ENCODE measurements at places on chromosomes 1 and 21. TPM values are rescaled to one million over a fixed set of nuclear protein-coding genes. Genes with fewer than 3 reads are reported as not detected.

DNA sequence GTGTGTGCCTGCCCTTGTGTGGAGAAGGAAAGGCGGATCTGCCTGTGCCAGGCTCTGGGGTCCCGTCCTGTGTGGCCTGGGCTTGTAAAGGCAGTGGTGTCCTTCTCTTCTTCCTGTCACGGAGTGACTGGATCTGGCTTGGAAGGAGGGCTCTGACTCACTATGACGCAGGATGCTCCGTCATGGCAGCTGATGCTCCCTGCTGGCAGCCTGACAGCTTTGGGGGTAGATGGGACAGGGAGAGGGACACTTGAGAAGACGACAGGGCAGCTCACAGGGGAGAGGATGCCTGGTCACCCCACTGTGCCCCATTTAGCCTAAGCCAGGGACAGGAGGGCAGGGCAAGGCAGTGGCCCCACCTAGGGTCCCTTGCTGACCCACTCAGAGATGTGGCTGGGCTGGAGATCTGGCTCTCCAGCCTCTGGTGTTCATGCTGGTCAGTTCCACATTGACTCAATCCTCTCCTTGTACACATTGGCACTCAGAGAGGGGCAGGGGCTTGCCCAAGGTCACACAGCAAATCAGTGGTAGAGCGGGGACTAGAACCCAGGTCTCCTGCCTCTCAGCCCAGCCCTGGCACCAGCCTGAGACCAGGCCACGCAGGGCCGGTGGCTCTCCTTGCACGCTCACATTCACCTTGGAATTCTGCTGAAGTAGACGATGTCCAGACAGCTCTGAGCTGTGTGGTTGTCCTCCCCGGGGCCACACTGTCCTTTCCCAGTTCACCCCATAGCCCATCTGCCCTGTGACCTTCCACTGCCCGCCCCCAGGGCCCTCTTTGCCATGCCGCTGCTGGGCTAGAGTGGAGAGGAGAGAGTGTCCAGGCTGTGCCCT, 2.8 kb upstream of the FAM131C start:
- peak; percentile 44 for DNase-seq
- peaks cover 13% of the 10 kb centered on the region for H3K4me1 ChIP-seq
- H3K36me3 ChIP-seq, result no peaks in the 10 kb centered on the region
- H3K4me3 ChIP-seq, result no peak overlapping the region
- peak overlapping the region; percentile 38 for H3K27ac ChIP-seq

- H3K36me3 ChIP-seq, result no peaks in the 10 kb centered on the region
- peak; percentile 62 for DNase-seq
- peaks cover 7% of the 10 kb centered on the region for H3K4me1 ChIP-seq
- peak overlapping the region; percentile 30 for H3K27ac ChIP-seq
- H3K27me3 ChIP-seq, result no peaks in the 10 kb centered on the region
- no peak overlapping the region for H3K4me3 ChIP-seq
Observed at GRCh38 chr1:187685333-187685732, 856.6 kb downstream of the PLA2G4A start.

GRCh38 chr1:39261712-39262221, 57.3 kb downstream of the MACF1 start:
- no peak overlapping the region for H3K4me3 ChIP-seq
- H3K36me3 ChIP-seq, result peaks cover 4% of the 10 kb centered on the region
- no peak overlapping the region for H3K27ac ChIP-seq
- H3K27me3 ChIP-seq, result no peaks in the 10 kb centered on the region
- no peaks in the 10 kb centered on the region for H3K4me1 ChIP-seq

GRCh38 chr21:41767606-41768436, 969 bp upstream of the RIPK4 start:
- peaks cover 83% of the 10 kb centered on the region for H3K27me3 ChIP-seq
- no peaks in the 10 kb centered on the region for H3K4me1 ChIP-seq
- no peak overlapping the region for H3K27ac ChIP-seq

DNA sequence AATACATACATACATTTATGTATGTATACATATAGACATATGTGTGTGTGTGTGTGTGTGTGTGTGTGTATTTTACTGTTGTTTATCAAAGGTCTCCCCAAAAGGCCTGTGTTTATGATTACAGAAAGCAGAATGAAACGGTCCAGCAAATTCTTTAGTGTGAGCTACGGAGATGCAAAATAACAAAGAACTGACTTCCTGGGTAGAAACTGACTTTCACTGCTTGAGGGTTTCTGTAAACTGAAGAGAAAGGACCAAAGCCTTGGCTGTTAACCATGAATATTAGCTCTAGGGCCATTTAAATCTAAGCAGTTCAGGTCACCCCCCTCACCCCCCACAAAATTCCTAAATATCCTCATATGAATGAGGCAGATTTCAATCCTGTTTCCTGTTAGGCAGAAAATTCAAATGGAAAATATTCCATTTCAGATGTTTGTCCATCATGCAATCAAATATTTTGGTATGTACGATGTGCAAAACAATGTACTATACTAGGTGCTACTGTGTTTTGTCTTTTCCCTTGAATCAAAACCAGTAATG, 213.2 kb downstream of the TGFB2 start:
- peak overlapping the region; percentile 65 for H3K27ac ChIP-seq
- peaks cover 13% of the 10 kb centered on the region for H3K4me1 ChIP-seq
- H3K27me3 ChIP-seq, result no peaks in the 10 kb centered on the region
- peak; percentile 62 for DNase-seq
- H3K36me3 ChIP-seq, result no peaks in the 10 kb centered on the region

DNA sequence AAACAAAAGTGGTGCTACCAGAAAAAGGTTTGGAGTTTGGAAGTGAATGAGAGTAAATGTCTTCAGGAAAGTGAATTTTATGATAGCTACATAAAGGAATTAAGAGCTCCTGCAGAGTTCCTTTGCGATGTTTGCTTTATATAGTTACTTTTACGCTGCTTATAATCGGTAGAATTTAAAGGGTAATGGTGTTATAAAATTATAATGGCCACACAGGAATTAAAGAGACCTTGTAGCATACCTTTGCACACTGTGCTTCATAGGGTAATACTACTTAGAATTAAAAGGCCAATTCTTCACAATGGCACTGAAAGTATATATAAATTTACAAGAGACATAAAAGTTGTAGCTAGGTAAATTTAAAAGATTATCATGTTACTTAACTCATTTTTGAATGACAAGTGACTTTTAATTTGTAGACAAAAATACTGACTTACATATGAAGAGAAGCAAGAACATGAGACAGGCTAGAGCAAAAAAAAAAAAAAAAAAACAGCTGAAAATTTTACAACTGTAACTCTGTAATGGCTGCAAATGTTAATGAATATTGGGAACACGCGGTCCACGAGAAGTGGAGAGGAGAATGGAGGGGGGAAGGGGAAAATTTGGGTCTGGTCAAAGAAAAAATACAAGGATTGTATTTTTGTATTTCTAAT, 65.9 kb upstream of the LBR start:
- H3K4me3 ChIP-seq, result no peak overlapping the region
- no peak for DNase-seq
- H3K36me3 ChIP-seq, result peaks cover 4% of the 10 kb centered on the region

DNA sequence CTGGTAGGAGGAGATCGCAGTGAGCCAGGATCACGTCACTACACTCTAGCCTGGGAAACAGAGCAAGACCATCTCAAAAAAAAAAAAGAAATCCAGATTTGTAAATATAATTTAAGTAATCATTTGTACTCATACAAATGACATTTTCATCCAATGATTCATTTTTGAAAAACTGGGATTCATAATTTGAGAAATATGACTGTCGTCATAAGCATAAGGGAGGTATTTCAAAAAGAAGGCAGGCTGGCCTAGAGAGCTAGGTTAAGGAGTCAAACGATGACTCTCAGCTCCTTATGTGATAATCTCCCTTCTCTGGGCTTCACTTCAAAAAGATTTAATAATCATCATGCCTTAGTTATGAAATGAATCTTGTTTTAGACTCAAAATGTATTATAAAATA, 2.3 kb downstream of the GART start:
- no peak for DNase-seq
- no peak overlapping the region for H3K27ac ChIP-seq
- H3K36me3 ChIP-seq, result peaks cover 1% of the 10 kb centered on the region

DNA sequence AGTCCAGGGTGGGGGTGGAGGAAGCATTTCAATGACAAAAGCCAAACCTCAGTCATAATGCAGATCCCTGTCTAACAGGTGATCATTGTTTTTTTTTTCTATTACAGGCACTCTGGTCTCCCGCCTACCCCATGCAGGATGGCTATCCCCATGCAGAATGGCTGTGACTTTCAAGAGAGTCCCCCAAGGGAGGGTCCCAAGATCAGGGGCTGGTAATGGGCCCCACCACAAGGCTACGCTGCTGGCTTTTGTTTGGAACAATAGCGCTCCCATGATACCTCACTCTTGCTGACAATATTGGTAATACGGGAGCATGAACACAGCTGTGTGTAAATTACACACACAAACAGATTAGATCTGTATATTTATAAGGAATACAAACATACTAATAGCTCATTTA, 119.4 kb downstream of the SLC45A1 start:
- no peaks in the 10 kb centered on the region for H3K36me3 ChIP-seq
- no peak overlapping the region for H3K4me3 ChIP-seq
- no peak for DNase-seq
- H3K27ac ChIP-seq, result no peak overlapping the region
- peaks cover 11% of the 10 kb centered on the region for H3K4me1 ChIP-seq

DNA sequence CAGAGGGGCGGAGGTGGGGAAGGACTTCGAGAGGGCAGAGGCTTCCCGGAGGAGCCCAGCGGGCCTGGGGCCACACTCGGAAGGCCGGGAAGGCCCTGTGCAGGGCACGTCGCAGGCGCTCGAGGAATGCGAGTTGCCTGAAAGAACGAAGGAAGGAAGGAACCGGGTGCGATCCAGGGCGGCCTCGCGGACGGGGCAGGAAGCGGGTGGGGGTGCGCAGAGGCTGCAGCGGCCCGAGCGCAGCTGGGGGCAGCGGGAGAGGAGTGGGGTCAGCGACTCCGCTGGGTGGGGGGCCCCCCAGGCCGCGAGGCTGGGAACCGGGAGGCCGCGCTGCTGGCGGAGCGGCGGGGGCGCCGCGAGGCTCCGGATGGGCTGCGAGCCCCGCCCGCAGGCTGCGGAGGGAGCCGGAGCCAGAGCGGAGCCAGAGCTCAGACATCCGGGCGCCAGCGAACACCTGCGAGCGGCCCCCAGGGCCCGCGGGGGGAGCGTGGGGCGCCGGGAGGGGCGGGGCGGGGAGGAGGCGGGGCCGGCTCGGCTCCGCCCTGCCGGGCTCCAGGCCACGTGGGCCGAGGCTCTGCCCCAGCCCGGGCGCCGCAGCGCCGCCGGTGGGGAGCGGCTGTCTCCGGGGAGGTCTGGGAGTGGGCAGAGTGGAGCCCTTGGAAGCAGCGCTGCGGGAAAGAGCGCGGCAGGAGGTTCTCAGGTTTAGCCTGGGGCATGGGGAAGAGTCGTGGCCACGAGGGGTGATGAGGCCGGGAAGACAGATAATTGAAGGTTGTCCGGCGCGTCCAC, 4.6 kb downstream of the ID3 start:
- H3K4me3 ChIP-seq, result peak overlapping the region; percentile 32
- no peaks in the 10 kb centered on the region for H3K27me3 ChIP-seq
- peak overlapping the region; percentile 99 for H3K27ac ChIP-seq
- H3K4me1 ChIP-seq, result peaks cover 39% of the 10 kb centered on the region
- peak; percentile 94 for DNase-seq

GRCh38 chr1:63458750-63459149, 64.3 kb downstream of the ITGB3BP start:
- peaks cover 9% of the 10 kb centered on the region for H3K4me1 ChIP-seq
- no peak for DNase-seq
- H3K36me3 ChIP-seq, result no peaks in the 10 kb centered on the region
- no peak overlapping the region for H3K27ac ChIP-seq
- H3K4me3 ChIP-seq, result no peak overlapping the region

DNA sequence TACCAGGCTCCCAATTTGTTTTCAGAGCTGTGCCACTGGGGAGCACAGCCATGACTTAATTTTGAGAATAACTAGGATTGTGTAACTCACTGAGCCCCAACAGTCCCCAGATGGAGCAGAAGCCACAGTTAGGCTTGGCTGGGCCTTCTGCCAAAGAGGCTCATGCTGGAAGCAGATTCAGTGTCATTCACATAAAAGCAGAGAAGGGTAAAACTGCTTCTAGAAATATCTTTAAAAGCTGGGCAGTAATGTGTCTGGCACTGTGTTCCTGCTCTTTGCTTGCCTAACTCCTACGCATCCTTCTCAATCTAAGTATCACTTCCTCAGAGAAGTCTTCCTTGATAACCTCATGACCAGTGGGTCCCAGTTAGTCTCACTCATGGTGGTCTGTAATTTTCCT, 20.3 kb downstream of the STK40 start:
- H3K4me1 ChIP-seq, result peaks cover 26% of the 10 kb centered on the region
- H3K36me3 ChIP-seq, result no peaks in the 10 kb centered on the region
- H3K4me3 ChIP-seq, result no peak overlapping the region
- DNase-seq, result no peak
- H3K27ac ChIP-seq, result no peak overlapping the region
- no peaks in the 10 kb centered on the region for H3K27me3 ChIP-seq

GRCh38 chr1:41662765-41663437, 178.4 kb upstream of the EDN2 start:
- no peaks in the 10 kb centered on the region for H3K27me3 ChIP-seq
- H3K27ac ChIP-seq, result no peak overlapping the region
- no peak for DNase-seq
- H3K36me3 ChIP-seq, result no peaks in the 10 kb centered on the region
- peak overlapping the region; percentile 46 for H3K4me3 ChIP-seq
- peaks cover 7% of the 10 kb centered on the region for H3K4me1 ChIP-seq

GPR153 gene
- 3.9 TPM for polyA plus RNA-seq

DCST1 gene
- not detected for polyA plus RNA-seq

SIPA1L2 gene
- 3.6 TPM for polyA plus RNA-seq

PLA2G2A gene
- polyA plus RNA-seq, result not detected

Data from endothelial cell of umbilical vein (primary cell).